ENCODE measurements at places on chromosomes 2 and 18. TPM values are rescaled to one million over a fixed set of nuclear protein-coding genes. Genes with fewer than 3 reads are reported as not detected.

LRRTM1 gene
- 0.32 TPM for polyA plus RNA-seq

C2orf81 gene
- 1.6 TPM for polyA plus RNA-seq

DNA sequence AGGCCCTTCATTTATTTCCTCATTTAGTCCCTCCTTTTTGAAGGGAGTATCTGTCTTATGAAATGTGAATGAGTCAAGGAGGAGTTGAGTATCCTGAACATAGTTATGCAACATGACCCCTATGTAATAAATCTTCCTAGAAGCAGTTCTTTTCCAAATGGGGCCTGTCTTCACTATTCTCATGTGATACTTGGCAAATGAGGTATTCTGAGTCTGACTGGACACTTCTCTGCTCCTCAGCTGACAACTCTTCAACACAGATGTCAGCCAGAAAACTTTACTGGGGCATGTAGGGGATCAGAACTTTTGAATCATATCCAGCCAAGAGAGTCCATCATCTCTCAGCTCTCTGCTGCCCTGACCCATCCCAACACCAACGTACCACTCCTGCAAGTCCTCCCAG, 291.6 kb downstream of the ZNF385B start:
- DNase-seq = no peak

DNA sequence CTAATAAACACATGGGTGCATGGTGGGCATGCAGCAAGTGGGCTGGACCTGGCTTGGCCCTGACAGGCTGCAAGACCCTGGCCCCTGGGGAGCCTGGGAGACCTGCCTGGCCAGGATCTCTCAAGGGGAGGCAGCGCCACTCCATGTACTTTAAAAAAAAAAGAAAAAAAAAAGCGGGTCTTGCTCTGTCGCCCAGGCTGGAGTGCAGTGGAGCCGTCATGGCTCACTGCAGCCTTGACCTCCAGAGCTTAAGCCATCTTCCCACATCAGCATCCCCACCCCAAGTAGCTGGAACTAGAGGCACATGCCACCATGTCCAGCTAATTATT, 29.5 kb upstream of the SEMA4C start:
- DNase-seq = no peak

DNA sequence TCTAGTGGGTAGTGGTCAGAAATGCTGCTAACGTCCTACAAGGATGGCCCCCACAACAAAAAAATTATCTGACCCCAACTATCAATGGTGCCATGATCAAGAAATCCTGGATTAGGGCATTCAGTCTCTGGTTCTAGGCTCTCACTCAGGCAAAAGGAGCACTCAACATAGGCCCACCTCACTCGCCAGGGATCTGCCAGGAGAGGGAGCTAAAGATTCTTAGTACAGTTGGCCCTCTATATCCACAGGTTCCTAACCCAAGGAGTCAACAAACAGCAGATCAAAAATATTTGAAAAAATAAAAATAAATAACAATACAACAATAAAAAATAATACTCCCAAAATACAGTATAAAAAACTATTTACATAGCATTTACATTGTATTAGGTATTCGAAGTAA, 10.0 kb downstream of the SLC4A5 start:
- DNase-seq = no peak

C2orf80 gene
- not detected for polyA plus RNA-seq

BUB1 gene
- polyA plus RNA-seq = 19.9 TPM

- no peak for DNase-seq
Observed at GRCh38 chr2:115389024-115389423, 946.6 kb downstream of the DPP10 start.

DNA sequence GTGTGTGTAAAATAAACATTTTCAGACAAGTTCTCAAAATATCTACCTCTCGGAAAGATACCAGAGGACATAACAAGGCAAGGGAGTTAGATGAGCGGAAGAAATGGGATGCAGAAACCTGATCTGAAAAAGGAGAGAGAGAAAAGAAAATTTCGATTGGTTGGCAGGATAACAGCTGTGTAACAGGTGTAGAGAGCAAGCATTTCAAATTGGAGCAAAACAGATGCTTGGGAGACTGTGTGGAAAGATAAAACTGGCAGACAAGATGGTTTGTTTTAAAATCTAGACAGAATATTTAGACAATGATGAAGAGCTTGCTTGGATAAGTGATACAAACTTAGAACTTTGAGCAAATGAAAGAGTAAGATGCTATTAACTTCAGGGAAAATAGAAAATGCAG, 20.2 kb downstream of the CHST9 start:
- DNase-seq = no peak

DNA sequence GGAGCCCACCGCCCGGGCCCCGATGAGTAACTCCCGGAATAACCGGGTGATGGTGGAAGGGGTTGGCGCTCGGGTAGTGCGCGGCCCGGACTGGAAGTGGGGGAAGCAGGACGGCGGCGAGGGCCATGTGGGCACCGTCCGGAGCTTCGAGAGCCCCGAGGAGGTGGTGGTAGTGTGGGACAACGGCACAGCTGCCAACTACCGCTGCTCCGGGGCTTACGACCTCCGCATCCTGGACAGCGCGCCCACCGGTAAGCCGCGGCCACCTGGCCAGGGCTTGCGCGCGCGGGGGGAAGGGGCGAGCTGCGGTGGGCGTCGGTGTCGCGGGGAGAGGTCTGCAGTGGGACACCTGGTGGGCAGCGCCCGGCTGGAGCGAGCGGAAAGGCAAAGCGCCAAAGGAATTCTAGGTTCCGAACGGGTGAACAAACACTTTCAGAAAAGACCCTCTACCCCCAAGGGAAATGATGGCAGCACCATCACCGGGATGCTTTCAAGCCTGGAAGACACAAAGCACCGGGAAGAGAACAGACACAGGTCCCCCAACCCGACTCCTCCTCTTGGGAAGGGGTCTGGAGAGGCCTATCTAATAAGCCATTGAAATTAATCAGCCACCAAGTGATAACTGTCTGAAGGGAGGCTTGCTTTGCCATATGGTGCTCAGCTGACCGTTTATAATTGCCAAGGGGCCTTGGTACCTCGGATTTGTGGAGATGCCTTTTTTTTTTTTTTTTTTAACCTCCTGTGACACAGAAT, 1.1 kb downstream of the MIB1 start:
- DNase-seq = peak; percentile 26

Measured in muscle of arm (tissue), 14 donors.